ENCODE measurements at places on chromosomes 16 and 17. TPM values are rescaled to one million over a fixed set of nuclear protein-coding genes. Genes with fewer than 3 reads are reported as not detected.
A peak's percentile ranks its signal among the peaks of the same experiment; 100 is the strongest.

- no peak for DNase-seq
Measured at GRCh38 chr16:23257682-23258081, 44.4 kb upstream of the SCNN1B start.

The DNAI2 gene
- not detected for total RNA-seq

DNA sequence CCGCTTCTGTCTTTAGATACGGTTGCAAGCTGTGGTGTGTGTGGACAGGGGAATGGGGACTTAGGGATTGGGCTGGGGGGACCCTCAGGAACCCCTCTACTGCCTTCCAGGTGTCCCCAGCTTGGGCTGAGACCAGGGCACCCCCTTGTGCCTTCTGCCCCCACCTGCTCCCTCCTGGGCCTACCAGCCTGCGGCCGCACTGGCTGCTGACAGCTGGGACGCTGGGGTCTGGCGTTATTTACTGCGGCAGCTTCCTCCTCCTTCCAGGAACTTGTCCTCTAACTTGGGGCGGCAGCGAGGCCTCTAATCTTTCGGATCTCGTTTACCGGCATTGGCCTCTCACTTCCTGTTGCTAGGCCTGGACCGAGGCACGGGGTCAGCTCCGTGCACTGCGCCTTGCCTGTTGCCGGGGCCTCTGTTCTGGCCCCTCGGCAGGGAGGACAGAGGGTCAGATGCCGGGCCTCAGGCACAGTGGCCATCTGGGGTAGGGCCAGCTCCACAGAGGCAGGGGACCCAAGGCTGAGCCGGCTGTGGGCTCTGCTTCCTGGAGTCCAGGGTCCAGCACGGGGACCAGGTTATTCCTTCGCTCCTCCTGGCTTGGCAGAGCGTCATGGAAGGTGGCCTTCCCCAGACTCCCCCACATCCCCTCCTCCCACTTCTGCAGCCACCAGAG, 31.8 kb downstream of the TMEM235 start:
- DNase-seq: peak; percentile 43

DNA sequence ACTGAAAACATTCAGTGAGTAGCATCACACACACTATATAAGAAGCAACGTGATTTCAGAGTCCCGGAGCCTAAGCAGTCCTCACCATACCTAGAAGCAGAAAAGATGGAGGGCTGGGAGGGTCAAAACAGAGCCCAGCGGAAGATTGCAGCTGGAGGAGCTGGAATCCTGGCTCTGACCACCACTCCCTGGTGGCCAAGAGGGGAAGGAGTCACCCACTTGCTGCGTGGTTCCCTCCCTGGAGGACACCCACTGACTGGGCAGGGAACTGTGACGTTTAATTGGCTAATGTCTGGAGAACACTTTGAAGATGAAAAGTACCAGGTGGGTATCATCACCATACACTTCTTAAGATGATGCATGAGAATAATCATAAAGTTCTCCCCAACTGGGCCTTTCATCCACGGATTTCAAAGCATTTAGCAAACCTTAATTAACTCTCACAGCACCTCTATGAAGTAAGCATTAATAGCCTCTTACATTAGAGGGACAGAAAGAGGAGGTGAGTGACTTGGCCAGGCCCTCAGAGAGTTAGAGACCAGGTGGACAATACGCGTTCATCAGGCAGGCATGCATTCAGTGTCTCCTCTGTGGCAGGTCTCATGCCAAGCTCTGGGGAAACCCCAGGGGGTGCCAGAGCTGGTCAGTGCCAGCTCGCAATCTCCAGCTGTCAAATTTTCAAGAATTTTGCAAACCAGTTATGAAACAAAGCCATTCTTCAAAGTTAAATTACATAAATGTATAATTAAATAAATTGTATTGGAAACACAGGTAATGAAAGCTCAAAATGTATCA, 137.9 kb downstream of the AXIN2 start:
- no peak for DNase-seq

- no peak for DNase-seq
Measured at GRCh38 chr17:42408061-42408460, 15.0 kb downstream of the CAVIN1 start.

- DNase-seq: no peak
Measured at GRCh38 chr17:81371910-81372760, 23.1 kb upstream of the BAHCC1 start.

GRCh38 chr16:68283346-68283745, 19.0 kb downstream of the SLC7A6 start:
- DNase-seq: no peak

DNA sequence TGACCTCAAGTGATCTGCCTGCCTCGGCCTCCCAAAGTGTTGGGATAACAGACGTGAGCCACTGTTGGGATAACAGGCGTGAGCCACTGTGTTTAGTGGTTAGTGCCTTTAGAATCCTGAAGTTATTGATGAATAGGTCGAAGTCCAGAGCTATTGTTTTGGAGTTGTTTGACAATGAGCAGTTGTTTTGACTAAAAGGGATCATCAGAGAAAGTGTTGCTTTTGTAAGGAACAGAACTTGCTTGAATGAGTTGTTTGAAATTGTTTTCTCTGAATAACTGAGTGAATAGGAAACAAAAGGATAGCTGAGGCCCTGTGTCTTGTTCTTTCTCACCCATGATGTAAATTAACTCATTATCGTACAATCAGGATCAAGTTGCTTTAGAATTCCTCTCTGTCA, 46.6 kb downstream of the PRPSAP2 start:
- peak; percentile 2 for DNase-seq

The SLC12A3 gene
- not detected for total RNA-seq

The CNTROB gene
- total RNA-seq: 24.1 TPM

- DNase-seq: no peak
Measured at GRCh38 chr17:43475494-43476089, 8.2 kb upstream of the DHX8 start.
